ENCODE measurements at places on chromosomes 3 and 15.
A peak's percentile ranks its signal among the peaks of the same experiment; 100 is the strongest.

- peak; percentile 29 for DNase-seq
Observed at GRCh38 chr3:43998836-43999727, 242.6 kb upstream of the TOPAZ1 start.

DNA sequence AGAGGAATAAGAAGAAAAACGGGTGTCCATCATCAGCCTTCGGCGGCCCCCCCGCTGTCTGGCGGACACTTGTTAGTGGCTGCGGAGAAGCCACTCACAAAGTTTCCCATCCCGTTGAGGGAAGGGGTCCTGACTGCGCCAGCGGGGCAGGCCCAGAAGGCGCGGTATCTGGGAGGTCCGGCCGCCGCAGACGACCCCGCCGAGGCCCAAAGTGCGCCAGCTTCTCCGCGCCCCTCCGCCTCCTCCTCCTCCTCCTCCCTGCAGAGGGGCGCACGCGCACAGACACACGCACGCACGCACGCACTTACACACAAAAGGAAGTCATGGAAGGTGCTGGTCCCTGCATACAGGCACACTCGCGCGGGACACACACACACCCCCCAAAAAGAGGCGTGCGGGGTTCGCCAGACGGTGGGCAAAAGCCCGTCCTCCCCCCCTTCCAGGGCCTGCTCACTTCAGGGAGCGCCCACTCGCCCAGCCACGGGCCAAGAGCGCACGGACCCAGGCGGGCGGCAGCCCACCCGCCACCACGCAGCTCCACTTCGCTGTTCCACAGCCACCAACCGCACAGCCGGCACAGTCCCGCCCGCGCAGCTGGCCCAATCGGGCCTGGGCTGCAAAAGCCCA, 18.0 kb downstream of the ZNF148 start:
- DNase-seq = no peak

DNA sequence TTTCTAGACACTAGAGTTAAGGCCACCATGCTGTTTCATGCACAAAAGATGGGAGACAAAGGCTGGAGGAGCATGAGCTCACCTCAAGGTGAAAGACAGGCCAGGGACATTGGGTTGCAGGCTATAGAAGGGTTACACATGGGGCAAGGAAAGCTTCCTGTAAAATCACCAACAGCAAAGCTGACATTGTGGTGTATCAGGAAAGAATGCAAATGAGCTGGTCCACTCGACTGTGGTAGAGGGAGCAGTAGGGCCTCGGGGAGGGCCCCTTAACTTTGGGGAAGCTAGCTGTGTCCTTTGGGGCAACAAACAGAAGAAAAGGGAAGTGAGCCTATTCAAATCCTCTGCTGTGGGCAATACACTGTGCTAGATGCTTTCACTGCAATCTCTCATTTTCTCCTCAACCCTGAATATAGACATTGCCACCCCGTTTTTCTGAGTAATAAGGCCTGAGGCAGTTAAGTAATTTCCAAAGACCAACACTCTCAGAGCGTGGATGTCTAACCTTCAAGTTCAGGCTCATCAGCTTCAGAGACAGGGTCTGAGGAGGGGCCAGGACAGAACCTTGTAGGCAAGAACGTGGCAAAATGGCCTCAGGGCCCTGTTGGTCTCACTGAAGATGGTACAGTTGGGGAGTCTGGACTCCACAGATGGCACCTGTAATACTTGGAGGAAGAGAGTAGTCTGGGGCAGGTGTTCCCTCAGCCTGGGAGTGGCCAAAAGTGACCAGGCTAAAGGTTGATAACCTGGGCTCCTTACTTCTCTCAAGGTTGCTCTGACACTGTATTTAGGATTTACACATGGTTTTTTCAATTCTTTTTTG, 24.1 kb downstream of the CX3CR1 start:
- no peak for DNase-seq

DNA sequence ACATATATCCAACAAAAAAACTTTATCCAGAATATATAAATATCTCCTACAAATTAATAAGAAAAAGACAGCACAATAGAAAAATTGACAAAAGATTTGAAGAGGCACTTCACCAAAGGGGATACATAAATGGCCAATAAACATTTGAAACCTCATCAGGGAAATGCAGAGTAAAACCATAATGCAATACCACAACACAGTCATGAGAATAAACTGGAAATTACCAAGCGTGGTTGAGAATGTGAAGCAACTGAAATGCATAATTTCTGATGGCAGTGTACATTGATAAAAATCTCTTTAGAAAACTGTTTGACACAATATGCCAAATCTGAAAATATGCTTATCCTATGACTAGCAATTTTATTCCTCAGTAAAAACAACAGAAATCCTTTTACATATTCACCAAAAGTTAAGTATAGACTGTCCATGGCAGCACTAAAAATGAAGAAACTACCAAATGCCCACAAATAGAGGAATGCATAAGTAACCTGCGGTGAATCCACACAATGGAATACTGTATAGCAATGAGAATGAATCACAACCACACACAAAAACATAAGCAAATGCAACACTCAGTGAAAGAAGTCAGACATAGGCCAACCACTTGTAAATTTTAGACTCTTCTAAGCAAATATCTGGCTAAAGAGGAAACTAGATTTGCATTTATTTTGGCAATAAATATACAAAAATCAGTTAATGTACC, 7.9 kb downstream of the LYZL4 start:
- DNase-seq = no peak

DNA sequence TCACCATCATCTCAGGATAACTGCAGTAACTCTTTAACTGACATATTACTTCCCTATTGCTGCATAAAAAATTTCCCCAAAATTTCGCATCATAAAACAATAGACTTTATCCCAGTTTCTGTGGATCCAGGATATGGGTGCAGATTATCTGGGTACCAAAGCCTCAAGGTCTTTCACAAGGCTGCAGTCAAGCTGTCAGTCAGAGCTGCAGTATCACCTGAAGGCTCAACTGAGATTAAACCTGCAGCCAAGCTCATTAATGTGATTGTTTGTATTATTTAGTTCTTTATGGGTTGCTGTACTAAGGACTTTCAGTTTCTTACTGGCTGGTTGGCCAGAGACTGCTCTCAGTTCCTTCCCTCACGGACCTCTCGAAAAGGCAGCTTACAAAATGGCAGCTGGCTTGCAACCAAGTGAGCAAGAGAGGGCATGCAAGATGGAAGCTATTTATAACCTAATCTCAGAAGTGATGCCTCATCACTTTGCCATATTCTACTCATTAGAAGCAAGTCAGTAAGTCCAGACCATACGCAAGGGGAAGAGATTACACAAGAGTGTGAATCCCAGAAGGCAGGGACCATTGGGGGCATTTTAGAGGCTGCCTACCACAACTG, 54.9 kb downstream of the DCUN1D1 start:
- no peak for DNase-seq

DNA sequence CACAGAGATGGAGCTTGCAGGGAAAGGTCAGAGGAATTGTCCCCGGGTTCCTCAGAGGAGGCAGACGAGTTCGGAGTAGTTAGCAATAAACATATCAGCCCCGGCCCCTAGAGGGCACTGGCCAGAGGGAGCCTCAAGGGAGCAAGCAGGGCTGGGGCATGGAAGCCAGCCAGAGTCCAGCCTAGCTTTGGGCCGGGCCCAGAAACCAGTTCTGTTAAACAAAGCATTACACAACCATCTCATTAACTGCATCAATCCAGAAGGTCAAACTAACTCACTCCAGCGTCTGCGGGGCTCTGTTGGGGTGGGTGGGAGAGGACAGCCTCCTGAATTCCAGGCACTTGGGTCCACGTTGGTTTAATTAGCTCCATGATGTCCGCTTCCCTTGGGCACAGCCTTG, 41.0 kb upstream of the IREB2 start:
- DNase-seq = no peak

DNA sequence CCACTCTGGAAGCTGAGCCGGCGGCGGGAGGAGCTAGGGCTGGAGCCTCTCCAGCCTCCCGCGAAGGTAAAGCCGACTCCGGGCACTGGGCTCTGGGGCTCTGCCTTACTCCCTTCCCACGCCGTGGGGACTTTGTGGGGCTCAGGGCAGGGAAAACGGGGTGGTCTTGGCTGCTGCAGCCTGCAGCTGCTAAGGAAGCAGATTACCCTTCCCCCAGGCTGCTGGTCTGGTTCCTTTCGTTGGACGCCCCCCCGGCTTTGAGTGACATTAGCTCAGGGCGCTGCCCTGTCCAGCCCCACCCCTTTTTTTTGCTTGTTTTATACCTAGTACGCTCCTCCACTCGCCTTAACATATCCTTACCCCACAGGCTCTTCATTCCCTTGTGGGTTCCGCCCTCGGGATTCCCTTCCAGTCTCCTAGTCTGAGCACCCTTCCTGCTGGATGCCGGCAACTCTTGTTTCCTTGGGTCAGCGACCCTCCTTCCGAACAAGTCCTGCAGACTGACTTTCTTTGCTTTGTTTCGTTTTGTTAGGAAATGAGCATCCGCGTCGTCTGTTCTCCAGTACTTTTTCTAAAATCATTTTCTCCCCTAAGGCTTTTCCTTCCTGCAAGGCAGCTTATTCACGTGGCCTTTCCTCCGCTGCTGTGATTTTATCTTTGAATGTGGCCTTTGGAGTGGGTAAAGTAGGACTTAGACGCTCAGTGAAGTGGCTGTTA, 551 bp downstream of the DNAJC13 start:
- DNase-seq = no peak

GRCh38 chr3:550471-550870, 353.9 kb downstream of the CHL1 start:
- no peak for DNase-seq

GRCh38 chr3:37964716-37965115, 25.9 kb upstream of the VILL start:
- no peak for DNase-seq

GRCh38 chr3:132867956-132868355, 145.7 kb upstream of the NPHP3 start:
- DNase-seq = no peak

GRCh38 chr3:186979852-186980251, 49.5 kb downstream of the ST6GAL1 start:
- DNase-seq = no peak

GRCh38 chr3:4656626-4657328, 163.6 kb downstream of the ITPR1 start:
- DNase-seq = no peak

DNA sequence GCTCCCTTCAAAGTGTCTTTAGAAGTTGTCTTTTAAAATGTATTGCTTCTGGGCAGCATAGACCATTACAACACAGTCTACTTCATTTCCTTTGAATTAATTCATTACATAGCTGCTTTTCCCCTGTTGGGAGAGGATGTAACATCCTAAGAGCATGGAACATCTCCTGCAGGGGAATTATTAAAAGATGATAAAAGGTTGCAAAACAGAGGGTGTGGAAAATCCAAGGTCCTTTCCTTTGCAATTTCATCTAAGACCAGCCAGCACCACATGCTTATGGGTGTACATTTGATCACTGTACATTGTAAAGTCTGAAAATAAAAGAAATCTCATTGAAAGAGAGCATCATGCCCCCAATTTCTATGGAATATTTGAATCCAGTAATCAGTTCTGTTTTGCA, 57.4 kb downstream of the TIPARP start:
- no peak for DNase-seq

DNA sequence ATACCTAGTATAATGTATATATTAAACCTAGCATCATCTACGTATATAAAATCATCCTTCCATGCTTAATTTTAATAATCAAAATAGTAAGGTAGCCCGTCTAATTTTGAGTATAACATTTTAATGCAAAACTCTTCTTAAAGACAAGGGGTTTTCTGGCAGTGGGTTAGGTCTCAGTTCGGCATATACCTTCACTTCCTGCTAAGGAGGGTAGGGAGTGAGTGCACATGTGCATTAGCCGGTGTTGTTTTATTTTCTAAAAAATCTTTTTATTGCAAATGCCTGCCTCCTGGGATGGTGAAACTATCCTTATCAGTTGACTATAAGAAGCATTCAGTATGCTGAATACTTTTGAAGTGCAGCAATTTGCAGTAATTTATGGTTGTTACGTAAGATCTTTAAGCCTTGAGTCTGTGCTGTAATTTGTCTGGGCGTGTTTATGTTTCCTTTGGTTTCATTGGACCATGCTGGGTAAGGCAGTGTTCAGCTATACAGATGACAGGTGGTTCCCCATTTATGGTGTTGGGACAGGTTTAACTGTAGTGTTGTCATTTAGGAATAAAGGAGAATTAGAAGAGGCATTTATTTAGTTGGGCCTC, 11.7 kb downstream of the ARHGEF26 start:
- DNase-seq = no peak

DNA sequence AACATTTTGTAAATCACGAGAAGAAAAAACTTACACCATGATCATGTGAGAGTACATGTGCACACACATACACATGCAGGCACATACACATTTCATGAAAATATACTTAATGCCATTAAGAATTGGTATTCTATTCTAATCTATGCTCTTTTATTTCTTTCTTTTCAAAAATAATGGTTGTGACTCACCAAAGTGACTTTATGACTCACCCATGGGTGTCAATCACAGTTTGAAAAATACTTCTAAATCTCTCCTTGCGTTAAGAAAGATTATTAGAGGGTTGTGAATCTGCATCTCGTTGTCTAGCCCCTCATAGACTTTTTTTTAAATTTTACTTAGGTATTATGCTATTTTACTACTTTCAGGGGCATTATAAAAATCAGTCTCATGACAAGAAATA, 254.2 kb downstream of the TUSC7 start:
- no peak for DNase-seq

DNA sequence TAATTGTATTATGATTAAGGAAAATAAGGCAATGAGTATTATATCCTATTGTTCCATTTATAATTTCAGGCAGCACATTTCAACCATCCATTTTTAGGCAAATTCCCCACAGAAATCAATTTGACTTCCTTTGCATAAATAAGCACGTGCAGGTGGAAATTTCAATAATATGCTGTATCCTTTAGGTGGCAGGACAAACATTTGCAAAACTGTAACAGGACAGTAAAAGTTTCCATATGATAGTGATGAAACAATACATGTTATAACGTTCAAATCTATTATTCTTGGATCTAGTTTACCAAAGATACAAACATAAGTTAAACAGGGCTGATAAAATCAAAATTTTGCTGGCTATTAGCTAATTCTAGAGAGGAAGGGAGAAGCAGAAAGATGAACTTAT, 8.5 kb downstream of the UACA start:
- no peak for DNase-seq

DNA sequence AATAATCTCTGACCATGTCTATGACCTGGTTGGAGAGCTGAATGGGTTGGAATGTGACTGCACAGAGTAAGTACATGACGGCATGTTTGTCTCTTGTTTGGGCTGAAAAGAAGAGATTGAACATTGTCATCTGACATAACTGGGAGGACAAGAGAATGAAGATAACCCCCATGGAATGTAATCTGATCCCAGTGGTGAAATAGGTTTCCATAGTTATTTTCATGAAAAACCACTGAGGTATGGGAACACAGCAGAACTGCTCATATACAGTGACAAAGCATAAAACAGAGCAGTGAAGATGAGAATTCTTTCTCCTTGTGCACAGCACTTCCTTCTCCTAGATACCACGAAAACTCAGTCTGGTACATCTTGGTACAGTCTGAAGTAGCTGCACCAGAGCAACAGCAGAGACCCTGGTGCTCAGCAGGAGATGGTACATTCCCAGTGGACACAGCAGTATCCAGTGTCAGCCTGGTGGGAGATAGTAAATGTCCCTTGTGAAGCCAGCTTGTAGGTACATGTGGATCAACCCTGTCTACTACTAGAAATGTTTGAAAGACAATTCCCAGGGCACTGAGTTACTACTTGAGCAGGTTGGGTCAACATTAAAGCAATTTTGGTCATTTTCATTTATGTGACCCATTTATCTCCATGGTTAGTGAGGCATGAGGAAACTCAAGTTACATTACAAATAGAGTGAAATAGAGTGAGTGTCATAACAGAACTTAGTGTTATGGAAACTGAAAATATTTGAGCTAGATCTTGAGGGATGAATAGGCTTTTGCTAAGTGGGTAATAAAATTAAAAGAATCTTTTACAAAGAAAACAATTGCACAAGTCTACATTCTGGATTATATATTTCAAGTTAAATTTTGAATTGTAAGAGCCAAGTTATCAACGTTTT, 178.3 kb downstream of the SUCNR1 start:
- DNase-seq = no peak

Measured in NCI-H187 (cell line).